ENCODE measurements at places on chromosomes 7 and 10. TPM values are rescaled to one million over a fixed set of nuclear protein-coding genes. Genes with fewer than 3 reads are reported as not detected.

Gene SEMA3D
- 5.4 TPM for total RNA-seq

Gene STEAP4
- total RNA-seq = 2.1 TPM

Gene OGDHL
- 2.5 TPM for total RNA-seq

Gene ADIRF
- 90.6 TPM for total RNA-seq

Gene SRGN
- 54.6 TPM for total RNA-seq

Gene GJD4
- total RNA-seq = not detected

Gene TMEM196
- 0.14 TPM for total RNA-seq

Gene ITPRID1
- 2.3 TPM for total RNA-seq

Data from mucosa of descending colon (tissue), 3 donors.